ENCODE measurements at places on chromosomes 2 and 18. TPM values are rescaled to one million over a fixed set of nuclear protein-coding genes. Genes with fewer than 3 reads are reported as not detected.
A peak's percentile ranks its signal among the peaks of the same experiment; 100 is the strongest.

DNA sequence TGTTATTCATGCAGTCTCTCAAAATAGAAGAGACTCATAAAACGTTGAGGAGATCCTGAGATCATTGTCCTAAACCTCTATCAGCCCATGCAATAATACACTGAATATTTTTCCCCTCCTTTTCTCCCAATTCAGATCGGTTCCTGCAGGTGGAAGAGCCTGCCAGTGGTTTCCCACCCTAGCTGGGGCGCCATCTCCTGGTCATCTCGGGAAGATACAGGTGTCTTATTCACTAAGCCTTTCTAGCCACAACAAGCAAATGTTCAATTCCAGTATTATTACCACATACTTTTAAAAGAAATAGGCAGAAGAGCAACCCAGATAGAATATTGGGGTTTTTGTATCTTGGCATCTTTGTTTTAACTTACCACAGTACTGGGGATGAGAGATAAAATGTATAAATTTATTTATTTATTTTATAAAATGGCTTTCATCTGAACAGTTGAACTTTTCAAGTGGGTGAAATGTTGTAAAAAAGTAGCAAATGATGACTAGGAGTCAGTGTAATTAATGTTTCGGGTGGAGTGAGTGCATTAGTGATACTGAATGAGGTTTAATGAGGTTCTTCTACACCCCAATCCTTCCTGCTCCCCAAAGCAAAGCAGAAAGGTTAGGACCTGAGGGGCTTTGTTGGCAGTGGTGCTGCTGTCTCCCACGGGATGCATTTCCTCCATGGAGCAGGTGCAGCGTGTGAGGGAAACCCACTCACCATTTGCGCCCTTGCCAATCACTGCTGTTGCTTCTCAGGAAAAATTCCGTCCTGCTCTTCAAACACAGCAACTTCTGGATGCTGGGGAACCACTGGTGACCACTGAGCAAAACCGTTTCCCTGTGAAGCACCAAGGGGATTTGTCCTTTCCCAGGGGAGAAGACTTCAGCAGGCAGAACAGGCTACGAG lies 147.1 kb upstream of the FHL2 start:
- peak; percentile 35 for DNase-seq

The GKN1 gene
- not detected for polyA plus RNA-seq

GRCh38 chr2:64338910-64339500 lies 115.0 kb upstream of the LGALSL start:
- DNase-seq, result no peak

The REG1B gene
- polyA plus RNA-seq, result not detected

DNA sequence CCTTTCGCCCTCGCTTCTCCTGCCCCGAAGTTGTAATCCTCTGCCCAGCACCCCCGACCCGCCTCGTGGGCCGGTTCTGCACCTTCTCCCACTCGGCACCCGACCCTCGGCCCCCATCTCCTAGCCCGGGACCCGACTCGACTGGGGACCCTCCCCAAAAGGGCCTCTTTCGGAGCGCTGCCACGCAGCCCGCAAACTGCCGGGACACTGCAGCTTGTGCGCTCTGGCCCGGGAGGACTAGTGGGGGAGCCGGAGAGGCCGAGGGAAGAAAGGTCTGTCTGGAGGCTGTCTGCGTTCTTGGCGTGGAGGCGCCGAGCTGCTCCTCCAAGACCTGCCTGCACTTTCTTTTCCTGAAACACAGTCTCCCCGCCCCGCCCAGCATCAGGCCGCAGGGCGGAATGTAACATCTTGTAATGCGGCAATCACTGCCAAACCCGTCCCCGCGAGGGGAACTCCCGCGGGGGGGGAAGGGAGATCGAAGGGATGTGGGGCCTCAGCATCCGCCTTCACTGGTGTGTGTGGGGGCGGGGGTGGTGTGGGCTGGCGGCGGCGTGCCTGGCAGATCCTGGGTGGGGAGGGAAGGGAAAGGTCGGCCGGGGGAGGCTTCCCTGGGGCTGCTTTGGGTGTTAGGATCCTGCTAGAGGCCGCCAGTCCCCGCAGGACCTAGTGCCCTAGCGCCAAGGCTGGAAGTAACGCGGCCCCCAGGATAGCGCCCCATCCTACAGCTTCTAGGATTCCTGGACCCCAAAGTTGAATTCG lies 7.4 kb downstream of the DLX2 start:
- no peak for DNase-seq

DNA sequence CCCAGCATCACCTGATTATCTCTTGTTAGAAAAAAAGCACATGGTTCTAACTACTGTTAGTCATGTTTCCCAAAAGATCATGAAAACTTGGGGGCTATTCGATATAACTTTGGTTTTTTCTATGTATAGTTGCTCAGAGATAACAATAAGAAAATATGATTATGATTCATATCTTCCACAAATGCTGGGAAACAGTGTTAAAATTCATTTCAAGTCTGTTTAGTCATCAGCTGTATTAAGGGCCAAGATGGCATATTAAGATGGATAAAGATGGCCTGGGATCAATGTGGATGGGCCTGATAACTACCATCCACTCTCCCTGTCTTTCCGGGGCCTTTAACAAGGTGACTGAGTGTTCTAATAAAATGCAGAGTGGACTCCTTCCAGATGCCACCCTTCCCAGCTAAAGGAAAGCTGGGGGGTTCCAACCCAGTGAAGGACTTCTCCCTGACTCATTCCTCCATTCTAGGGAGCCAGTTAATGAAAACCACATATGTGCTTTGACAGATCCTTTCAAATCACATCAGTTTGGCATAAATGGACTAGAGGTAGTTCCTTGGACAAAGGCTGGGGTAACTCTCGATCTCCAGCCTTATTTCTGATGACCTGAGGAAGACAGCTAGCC lies 221.6 kb downstream of the VAPA start:
- no peak for DNase-seq

GRCh38 chr2:18136881-18137475 lies 258.5 kb downstream of the KCNS3 start:
- no peak for DNase-seq

The TMEM200C gene
- polyA plus RNA-seq, result 1.8 TPM

DNA sequence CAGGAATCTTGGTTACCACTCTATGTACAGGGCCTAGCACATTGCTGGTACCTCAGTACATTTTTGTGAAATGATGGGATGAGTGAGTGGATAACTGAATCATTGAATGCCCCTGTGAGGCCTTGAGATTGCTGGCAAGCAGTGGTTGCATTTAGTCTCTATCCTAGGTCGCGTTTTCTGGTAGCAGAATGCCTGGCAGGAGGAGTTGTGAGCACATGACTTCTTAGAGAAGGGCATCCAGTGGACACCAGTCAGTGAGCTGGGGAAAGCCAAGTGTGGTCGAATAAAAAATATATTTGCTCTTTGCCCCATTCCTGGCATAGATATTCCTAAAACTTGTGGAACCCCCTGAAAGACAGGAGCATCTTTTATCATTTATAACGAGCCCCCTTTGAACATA lies 61.8 kb upstream of the SMAD2 start:
- DNase-seq, result no peak

Data from right renal pelvis (tissue), 4 donors.